T-helper 9 cell (primary cell): ENCODE measurements at places on chromosomes 12 and 14.

DNA sequence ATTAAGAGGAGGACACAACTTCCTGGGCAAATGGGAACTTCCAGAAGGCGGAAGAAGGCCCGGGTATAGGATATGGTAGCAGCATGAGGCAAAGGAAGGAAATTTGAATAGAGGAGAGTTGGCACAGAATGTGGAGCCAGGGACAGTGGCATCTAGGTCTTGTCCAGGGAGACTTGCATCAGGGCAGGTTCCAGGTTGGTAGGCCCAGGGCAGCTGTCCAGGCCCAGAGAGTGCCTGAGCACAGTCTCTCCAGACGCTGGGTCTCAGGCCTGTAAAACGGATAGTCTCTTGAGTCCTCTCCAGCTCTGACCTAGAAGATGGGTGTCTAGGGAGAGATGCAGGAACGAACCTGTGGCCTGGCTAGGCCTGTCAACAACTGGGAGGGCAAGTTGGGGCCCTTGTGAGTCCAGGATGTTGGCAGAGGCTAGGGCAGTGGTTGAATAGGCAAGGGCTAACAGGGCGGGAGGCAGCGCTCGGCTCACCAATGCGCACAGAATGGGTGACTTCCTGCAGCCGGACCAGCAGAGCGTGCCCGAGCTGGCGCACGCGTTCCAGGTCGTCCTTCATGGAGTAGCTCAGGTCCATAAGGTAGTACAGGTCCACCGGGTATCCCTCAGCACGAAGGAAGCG lies 9.9 kb downstream of the ITGB7 start:
- DNase-seq, result no peak

DNA sequence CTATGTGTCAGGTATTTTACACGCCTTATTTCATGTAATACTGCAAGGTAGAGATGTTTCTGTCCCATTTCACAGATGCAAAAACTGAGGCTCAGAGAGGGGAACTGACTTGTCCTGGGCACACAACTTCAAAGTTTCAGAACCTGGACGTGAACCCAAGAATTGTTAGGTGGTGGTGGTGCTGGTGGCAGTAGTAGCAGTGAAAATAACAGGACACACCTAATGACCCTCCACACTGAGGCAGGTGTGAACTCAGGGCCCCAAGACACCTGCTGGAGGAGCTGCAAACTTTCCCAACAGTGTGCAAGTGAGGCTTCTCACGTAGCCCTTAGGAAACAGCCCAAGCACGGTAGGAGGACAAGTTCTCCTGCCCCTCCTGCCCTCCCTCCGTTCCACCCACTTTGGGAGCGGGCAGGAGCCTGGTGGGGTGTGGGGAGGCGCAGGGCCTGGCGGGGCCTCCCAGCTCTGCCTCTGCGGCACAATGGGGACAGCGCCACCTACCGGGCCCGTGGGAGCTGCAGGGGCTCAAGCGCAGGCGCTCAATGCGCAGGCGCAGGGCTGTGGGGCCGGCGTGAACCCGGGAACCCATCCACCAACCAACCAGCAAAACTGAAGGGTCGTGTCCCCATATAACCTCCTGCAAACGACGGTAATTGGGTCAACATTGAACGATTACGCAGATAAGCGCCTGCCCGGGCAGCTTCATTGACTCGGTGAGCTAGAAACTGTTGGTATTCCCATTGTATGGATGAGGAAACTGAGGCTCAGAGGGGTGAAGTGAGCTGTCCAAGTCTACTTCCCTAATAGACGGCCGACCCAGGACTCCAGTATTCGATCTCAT lies 12.0 kb upstream of the TRPV4 start:
- peak; percentile 93 for DNase-seq

- no peak for DNase-seq
These were observed 1.6 kb upstream of the HHIPL1 start for GRCh38 chr14:99643343-99643742.

DNA sequence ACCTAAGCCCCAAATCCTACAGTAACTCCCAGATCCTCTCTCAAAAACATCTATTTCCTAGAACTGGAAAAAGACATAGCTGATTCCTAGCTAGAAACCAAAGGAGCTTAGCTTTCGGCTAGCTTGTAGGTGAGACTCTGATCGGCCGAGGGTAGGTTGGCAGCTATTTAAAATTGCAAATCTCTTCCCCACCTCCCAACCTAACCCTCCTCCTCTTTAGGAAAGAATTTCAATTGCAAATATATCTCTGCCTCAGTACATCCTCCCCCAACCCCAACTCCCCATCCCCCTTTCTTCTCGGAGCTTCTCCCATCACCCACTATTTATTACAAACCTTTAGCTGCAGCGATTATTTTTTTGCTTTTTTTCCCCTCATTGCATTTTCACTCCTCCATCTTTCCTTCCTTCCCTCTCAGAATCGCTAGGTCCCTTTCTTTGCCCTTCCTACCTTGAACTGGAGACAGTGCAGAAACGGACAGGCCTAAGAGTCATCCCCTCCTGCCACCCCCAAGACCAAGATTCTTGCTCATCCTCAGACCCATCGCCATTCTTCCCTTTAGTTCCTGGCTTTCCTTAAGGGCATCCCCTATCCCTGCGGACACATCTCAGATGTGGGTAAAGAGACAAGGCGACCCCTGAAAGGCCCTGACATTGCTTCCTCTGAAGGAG lies 13.4 kb downstream of the ZFHX2 start:
- no peak for DNase-seq

DNA sequence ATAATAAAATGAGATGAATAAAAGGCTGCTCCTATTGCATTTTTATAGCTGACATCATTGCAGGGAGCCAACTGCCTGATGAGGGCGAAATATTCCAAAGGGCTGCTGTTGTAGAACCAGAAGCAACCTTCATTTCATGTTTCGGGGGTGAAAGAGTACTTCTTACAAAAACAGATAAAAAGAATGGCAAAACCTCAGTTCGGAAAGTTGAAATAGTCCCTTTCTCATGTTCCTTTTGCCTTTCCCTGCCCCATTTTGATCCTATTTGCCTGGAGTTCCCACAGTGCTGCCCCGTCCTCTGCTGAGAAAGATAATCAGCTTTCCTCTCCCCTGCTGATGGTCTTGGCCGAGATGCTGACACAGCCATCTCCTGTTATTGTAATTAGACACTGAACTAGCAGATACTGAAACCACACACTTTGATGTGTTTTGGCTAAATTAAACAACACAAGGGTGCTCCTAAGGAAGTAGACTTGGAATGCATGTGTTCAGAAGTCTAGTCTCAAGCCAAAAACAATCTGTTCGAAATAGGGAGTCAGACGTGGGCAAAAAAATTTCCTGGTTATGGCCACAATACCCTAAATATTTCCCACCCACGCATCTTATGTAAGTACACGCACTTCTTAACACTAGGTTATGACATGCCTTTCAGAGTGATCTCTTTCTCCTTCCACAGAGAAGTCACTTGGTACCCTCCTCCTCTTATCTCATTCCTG lies 117.2 kb downstream of the PPM1H start:
- no peak for DNase-seq

- DNase-seq, result no peak
These were observed 310.4 kb downstream of the ATXN7L3B start for GRCh38 chr12:74848006-74848405.

DNA sequence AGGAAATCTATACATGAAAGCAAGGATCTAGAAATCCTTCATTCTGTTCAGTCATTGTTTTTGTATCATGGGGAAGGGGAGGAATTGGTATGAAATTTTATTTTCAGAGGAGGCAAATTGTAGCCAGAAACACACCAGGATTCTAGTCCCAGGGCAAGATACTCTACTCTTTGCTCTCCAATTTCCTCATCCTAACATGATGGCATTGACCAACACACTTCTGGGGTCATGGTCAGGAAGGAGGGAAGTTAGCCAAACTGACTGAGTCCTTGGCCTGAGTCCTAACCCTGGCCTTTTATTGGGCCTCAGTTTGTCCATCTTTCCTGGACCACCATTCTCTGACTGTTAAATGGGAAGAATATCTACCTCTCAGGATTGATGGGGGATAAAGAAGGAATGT lies 65.5 kb downstream of the BBS10 start:
- no peak for DNase-seq

- DNase-seq, result no peak
These were observed 13.2 kb downstream of the XRCC3 start for GRCh38 chr14:103702095-103702494.

GRCh38 chr12:64009321-64010068 lies 165.0 kb downstream of the SRGAP1 start:
- DNase-seq, result no peak

DNA sequence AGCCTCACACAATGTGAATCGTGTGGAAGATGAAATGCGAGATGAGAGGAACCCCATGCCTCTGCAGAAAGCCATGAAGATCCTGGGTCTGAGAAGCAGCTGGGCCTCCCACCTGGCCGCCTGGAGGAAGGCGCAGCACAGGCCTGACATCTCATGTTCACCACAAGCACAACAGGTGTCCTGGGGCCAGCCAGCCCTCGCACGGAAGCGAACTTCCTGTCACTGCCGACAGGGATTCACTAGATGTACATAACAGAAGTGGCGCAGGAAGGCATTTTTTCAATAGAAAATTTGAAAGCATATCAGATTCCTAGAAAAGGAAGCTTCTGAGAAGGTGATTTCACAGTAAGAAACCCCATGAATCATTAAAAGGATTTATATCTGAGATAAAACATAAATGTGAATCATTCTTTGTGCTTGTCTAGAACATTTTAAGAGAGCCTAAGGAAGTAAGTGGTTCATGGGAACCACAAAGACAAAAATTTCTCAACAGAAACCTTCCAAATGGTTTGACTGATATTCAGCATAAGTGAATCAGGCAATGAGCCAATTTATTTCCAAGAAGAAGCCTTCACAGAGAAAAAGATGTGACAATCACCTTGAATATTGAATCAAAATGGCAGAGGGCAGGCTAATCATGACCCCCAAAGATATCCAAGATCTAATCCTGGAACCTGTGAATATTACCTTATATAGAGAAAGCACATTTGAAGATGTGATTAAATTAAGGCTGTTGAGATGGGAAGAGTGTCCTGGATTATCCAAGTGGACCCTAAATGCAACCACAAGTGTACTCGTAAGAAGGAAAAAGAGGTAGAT lies 311.9 kb downstream of the DUSP6 start:
- peak; percentile 32 for DNase-seq

- DNase-seq, result no peak
These were observed 953 bp upstream of the DCAF5 start for GRCh38 chr14:69153873-69154270.
